Thyroid gland (tissue), 4 donors: ENCODE measurements at places on chromosomes 5 and 9. TPM values are rescaled to one million over a fixed set of nuclear protein-coding genes. Genes with fewer than 3 reads are reported as not detected.

- H3K27me3 ChIP-seq, result no peaks in the 10 kb centered on the region
- peaks cover 16% of the 10 kb centered on the region for H3K36me3 ChIP-seq
- DNase-seq, result no peak
- no peaks in the 10 kb centered on the region for H3K4me1 ChIP-seq
- H3K4me3 ChIP-seq, result no peak overlapping the region
Observed at GRCh38 chr5:58970766-58971165, 387.9 kb downstream of the RAB3C start.

Gene SNCB
- not detected for total RNA-seq

GRCh38 chr5:125476901-125477585 is 730.6 kb upstream of the ZNF608 start:
- H3K4me1 ChIP-seq, result no peaks in the 10 kb centered on the region
- no peaks in the 10 kb centered on the region for H3K27me3 ChIP-seq
- no peak overlapping the region for H3K4me3 ChIP-seq
- DNase-seq, result no peak
- H3K36me3 ChIP-seq, result no peaks in the 10 kb centered on the region

DNA sequence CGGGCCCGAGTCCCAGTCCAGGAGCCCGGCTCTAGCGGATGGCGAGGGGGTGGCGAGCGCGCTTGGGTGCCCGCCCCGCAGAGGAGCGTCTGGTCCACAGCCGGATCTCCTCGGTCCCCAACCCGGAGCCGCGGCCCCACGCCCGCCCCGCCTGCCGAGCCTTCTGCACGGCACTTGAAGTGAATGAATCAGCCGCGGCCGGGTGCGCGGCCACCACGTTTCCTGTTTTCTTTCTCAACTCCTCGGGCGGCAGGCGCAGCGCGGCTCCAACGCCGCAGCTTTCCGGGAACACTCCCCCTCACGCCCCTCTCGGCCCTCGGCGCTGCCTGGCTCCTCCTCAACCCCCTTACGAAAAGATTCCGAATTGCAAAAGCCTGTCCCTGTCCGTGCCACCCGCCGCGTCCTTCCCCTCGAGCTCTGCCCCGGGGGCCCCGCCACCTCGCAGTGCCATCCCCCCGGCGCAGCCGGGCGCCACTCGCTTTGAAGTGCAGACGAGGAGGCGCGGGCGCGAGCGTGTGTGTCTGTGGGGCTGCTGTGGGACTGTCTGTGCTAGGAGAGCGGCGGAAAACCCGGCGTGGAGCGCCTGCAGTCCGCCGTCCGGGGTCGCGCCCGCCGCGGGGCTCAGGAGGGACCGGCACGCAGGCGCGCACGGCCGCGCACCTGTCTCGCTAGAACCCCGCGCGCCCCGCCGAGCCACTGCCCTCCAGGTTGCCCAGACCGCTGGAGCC is 456.6 kb downstream of the RAB3C start:
- peak overlapping the region; percentile 79 for H3K27ac ChIP-seq
- no peaks in the 10 kb centered on the region for H3K36me3 ChIP-seq
- H3K4me3 ChIP-seq, result peak overlapping the region; percentile 12

Gene SGTB
- 5.0 TPM for total RNA-seq

Gene DIPK1B
- 19.4 TPM for total RNA-seq

- no peaks in the 10 kb centered on the region for H3K27me3 ChIP-seq
- DNase-seq, result no peak
- H3K36me3 ChIP-seq, result no peaks in the 10 kb centered on the region
- no peak overlapping the region for H3K4me3 ChIP-seq
- H3K4me1 ChIP-seq, result no peaks in the 10 kb centered on the region
Observed at GRCh38 chr5:175035882-175036533, 311.6 kb downstream of the MSX2 start.

Gene ANXA2R
- 1.2 TPM for total RNA-seq

Gene HAVCR1
- total RNA-seq, result not detected

Gene CCL21
- 961 TPM for total RNA-seq

Gene PCDHB11
- total RNA-seq, result 2.3 TPM

- no peak overlapping the region for H3K27ac ChIP-seq
- H3K36me3 ChIP-seq, result no peaks in the 10 kb centered on the region
- H3K4me3 ChIP-seq, result no peak overlapping the region
- DNase-seq, result no peak
- H3K27me3 ChIP-seq, result no peaks in the 10 kb centered on the region
- no peaks in the 10 kb centered on the region for H3K4me1 ChIP-seq
Observed at GRCh38 chr9:6829027-6829426, 71.3 kb downstream of the KDM4C start.

Gene WNT8A
- total RNA-seq, result not detected

GRCh38 chr5:173330338-173331206 is 2.4 kb upstream of the STC2 start:
- H3K36me3 ChIP-seq, result no peaks in the 10 kb centered on the region
- no peak overlapping the region for H3K27ac ChIP-seq
- no peak overlapping the region for H3K4me3 ChIP-seq
- no peak for DNase-seq

DNA sequence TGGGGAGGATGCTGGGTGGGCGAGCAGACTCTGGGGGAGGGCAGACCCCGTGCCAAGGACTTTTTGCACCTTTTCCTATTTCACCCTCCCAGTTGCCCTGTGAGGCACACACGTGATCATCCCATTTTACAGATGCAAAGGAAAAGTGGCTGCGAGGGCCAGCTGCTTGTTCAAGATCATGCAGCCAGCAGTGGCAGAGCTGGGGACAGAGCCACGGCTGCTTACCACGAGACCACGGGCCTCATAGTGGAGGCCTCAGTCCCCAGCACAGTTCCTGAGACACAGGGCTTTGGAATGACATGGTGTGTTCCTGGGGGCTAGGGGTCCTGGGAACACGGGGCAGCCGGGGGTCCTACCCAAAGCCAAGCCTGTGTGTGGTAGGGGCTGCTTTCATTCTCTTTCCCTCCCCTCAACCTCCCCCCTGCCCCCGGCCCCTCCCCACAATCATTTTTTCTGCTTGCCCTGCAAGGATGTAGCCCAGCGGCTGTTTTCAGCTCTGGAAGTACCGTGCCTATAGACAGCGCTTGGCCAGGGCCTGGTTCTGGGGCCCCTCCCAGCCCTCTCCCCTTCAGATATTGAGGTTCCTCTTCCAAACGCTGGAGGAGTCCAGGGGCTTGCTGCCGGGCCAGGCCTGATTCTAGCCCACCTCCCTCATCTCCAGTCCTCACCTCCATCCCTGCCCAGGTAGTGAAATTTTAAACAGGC is 58.5 kb upstream of the IER5L start:
- DNase-seq, result no peak
- H3K4me1 ChIP-seq, result no peaks in the 10 kb centered on the region
- H3K27me3 ChIP-seq, result no peaks in the 10 kb centered on the region
- H3K36me3 ChIP-seq, result no peaks in the 10 kb centered on the region
- H3K4me3 ChIP-seq, result no peak overlapping the region

- no peaks in the 10 kb centered on the region for H3K36me3 ChIP-seq
- H3K4me1 ChIP-seq, result no peaks in the 10 kb centered on the region
- H3K27ac ChIP-seq, result no peak overlapping the region
- H3K27me3 ChIP-seq, result no peaks in the 10 kb centered on the region
- H3K4me3 ChIP-seq, result no peak overlapping the region
Observed at GRCh38 chr5:69030358-69031062, 63.3 kb upstream of the SLC30A5 start.

GRCh38 chr5:84287951-84288350 is 96.7 kb downstream of the EDIL3 start:
- no peak overlapping the region for H3K4me3 ChIP-seq
- no peaks in the 10 kb centered on the region for H3K36me3 ChIP-seq
- H3K27me3 ChIP-seq, result no peaks in the 10 kb centered on the region
- no peak overlapping the region for H3K27ac ChIP-seq

Gene REXO4
- 21.9 TPM for total RNA-seq

Gene ANGPTL2
- 6.0 TPM for total RNA-seq

- peaks cover 4% of the 10 kb centered on the region for H3K4me1 ChIP-seq
- H3K27me3 ChIP-seq, result no peaks in the 10 kb centered on the region
- H3K27ac ChIP-seq, result peak overlapping the region; percentile 87
- no peak overlapping the region for H3K4me3 ChIP-seq
Observed at GRCh38 chr5:59276325-59276675, 617.2 kb downstream of the PDE4D start.

Gene CER1
- not detected for total RNA-seq

Gene ARID3C
- total RNA-seq, result not detected

DNA sequence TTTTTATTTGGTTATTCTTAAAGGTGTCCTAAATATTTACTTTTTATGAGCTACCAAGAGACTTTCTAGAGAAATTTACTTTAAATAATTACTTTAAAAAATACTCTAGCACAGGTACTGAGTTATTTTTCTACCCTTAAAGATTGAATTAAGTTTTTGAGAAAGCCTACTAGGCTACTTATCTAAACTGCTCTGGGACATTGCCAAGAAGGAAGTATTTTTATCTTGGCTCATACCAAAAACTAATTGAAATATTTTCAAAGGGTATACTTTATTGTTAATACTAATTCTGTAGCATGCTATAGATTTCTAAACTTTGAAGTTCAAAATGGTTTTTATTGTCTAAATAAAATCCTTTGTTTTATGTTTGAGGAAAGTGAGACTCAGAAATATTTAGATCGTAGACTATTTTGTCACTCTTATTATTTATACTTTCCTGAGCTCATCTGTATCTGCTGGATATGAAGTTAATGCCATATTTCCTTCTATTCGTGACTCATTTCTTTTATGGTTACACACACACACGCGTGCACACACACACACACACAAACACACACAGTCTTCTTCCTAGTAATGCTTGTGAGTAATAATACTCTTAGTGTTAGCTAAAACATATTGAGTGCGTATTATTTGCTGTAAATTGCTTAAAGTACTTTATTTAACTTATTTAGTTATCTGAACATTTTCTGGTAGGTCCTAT is 89.5 kb downstream of the MAN2A1 start:
- no peak for DNase-seq
- no peaks in the 10 kb centered on the region for H3K36me3 ChIP-seq
- H3K4me1 ChIP-seq, result no peaks in the 10 kb centered on the region
- no peaks in the 10 kb centered on the region for H3K27me3 ChIP-seq
- no peak overlapping the region for H3K27ac ChIP-seq
- no peak overlapping the region for H3K4me3 ChIP-seq

GRCh38 chr9:103942200-103942599 is 151.9 kb upstream of the SMC2 start:
- DNase-seq, result no peak
- H3K36me3 ChIP-seq, result no peaks in the 10 kb centered on the region
- no peaks in the 10 kb centered on the region for H3K27me3 ChIP-seq

DNA sequence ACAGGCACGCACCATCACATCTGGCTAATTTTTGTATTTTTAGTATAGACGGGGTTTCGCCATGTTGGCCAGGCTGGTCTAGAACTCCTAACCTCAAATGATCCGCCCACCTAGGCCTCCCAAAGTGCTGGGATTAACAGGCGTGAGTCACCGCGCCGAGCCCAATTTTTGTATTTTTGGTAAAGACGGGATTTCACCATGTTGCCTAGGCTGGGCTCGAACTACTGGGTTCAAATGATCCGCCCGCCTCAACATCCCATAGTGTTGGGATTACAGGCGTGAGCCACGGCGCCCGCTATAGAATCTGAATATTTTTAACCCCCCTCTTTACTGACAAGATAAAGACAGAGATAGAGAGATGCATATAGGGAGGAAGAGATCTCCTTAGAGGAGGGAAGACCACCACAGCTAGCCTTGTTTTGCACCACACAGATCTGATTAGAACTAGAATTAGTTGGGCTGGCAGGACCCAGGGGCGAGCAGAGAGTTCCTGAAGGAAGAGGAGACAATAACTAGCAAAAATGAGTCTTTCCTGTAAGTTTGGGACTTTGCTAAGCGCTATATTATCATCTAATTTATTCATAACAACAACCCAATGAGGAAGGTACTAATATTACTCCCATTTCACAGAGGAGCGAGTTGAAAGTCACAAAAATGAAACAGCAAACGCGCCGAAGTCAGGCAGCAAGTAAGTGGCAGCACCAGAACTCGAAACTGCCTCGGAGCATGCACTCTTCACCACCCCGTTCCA is 1.5 kb upstream of the ANKHD1 start:
- no peaks in the 10 kb centered on the region for H3K27me3 ChIP-seq
- no peak for DNase-seq
- H3K4me1 ChIP-seq, result peaks cover 29% of the 10 kb centered on the region
- H3K4me3 ChIP-seq, result peak overlapping the region; percentile 100

- peak; percentile 24 for DNase-seq
- H3K4me3 ChIP-seq, result no peak overlapping the region
- peaks cover 3% of the 10 kb centered on the region for H3K36me3 ChIP-seq
Observed at GRCh38 chr9:136079916-136080246, 15.2 kb downstream of the NACC2 start.

Gene CCL28
- 29.2 TPM for total RNA-seq

Gene IL5
- total RNA-seq, result not detected

DNA sequence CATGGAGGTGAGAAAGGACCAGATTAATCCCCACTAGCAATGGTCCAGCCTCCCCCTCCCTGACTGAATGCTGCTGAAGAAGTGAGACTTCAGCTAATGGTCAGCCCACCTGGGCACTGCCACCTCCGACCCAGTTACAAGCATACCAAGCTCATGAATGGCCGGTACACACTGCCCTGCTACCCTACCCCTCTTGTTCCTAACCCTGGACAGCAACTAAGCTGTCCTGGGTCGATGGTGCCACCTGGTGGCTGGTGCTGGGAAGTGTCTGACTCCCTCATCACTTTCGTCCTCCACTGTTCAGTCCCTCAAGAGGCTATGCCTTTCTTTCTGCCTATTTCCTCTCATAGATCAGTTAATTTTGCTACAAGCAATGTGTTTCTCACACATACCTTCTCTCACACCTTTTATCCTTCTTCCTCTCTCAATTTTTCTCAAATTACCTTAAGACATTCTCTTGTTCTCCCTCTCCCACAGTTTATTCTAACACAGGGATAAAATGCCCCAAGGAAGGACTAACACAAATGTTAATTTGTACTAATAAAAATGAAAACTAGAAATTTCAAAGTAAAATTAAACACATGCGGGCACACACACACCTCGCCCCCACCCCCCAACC is 42.4 kb downstream of the PAX5 start:
- peaks cover 5% of the 10 kb centered on the region for H3K27me3 ChIP-seq
- no peak overlapping the region for H3K27ac ChIP-seq
- no peaks in the 10 kb centered on the region for H3K36me3 ChIP-seq
- DNase-seq, result no peak

DNA sequence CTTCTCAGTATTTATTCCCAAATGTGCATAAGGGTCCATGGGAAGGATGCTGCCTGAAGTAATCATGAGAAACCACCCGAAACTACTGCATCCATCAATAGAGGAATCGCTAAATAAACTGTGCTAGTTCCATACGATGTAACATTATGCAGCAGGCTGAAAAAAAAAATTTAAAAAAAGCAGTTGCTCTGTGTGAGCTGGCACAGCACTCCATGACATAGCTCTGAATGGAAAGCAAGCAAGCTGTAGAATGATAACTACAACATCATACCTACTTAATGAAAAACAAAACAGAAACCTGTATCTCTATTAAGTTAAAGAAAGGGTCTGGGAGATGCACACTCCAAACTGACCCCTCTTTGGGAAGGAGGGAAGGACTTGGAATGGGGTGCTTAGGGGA is 49.3 kb downstream of the SHB start:
- peaks cover 79% of the 10 kb centered on the region for H3K4me1 ChIP-seq
- H3K4me3 ChIP-seq, result no peak overlapping the region
